Activated CD8-positive, alpha-beta memory T cell treated with anti-CD3 and anti-CD28 coated beads for 4 hours (primary cell): ENCODE measurements at places on chromosomes 7 and 10.

DNA sequence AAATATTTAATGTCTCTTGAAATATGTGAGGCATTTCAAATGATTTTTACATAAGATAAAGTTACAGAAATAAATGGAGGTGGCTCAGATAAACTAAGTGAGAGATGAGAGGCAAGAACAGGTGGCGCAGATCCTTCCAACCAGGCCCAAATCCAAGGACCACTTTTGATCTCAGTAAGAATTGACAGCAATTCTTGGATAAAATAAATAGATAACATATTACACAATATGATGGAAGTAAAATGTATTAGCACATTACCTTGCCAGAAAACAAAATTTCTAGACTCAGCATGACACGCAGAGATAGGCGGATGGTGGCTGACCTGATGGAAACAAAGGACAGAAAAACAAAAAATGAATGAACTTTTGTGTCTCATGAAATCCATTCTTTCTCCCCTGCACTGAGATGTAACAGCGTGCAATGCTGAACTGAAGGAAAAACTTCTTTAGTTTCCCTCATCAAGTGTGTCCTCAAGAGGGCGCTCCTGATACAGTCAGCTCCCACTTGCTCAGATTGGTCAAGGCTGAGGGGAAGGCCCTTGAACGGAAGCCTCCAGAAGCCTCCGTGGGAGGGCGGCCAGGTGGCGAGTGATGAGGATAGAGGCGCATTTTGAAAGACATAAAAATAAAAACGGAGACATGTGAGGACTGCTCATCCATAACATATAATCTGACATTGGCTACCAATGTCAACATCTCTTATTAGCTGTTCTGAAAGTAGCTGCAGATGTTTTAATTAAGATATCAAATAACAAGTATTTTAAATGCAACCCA, 62.8 kb upstream of the GSDME start:
- DNase-seq, result peak; percentile 44

- no peak for DNase-seq
Measured at GRCh38 chr10:131736321-131736980, 164.4 kb upstream of the PPP2R2D start.

- no peak for DNase-seq
Measured at GRCh38 chr7:95883217-95883616, 110.9 kb downstream of the DYNC1I1 start.

DNA sequence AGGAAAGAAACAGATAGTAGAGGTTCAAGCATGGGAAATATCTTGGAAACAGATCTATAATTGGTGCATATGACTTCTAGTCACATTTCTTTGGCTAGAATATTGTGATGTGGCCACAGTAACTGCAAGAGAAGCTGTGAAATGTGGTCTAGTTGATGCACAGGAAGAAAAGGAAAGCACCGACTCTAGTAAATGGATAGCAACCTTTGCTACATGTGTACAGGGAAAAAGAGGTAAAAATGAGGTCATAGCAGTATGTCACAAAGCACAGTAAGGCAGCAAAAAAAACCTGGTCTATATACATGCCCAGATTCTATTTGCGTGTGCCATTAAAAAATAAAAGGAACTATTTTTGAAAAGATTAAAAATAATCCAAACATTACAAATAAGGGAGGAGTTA, 102.6 kb upstream of the LRRN3 start:
- DNase-seq, result no peak

DNA sequence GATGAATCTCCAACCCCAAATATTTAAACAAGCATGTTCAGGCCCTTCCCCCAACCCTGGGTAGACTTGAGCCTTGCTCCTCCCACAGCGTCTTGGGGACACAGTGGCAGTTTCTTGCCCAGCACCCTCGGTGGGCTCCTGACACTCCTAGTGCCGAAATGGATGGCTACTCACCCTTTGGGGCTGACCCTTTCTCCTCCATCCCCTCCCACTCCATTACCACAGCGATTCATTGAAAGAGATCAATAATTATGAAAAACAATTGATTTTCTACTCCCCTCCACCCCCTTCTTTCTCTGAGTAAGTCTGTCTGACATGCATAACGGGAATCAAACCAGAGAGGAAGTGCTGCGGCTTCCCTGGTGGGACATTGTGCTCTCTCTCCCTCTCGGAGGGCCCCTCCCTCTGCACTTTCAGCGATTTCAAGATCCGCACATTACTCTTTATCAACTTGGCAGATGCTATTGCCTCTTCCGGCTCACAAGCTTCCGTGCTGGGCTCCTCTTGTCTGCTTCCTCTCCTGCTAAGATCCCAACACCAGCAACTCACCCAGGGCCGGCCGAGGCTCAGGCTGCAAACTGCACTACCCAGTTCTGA, 79.0 kb upstream of the PLXNA4 start:
- DNase-seq, result no peak
